ENCODE measurements at places on chromosomes 13 and 19.

DNA sequence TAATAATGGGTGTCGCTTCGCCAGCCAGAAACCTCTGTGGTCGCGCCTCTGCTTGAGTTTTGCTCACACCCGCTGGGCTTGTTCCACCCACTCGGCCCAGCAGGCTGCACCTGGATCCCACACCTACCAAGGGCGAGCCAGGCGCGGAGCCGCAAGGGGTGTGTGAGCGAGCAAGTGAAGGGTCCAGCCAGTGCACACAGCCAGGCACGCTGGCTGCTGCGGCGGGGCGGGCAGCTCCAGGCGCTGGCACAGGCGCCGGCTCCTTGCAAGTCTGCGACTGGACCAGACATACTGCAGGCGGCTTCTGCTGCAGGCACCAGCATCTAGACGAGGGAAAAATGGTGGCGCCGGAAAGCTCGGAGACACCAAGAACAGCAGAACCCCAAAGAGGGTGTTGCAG, 1.8 kb upstream of the ZNF256 start:
- DNase-seq = no peak

- DNase-seq = no peak
These were observed 9.2 kb upstream of the CNOT3 start for GRCh38 chr19:54128441-54128725.

GRCh38 chr19:8612807-8613171, 2.3 kb upstream of the ADAMTS10 start:
- no peak for DNase-seq

GRCh38 chr19:57537953-57538547, 10.9 kb downstream of the ZNF549 start:
- no peak for DNase-seq

- DNase-seq = no peak
These were observed 269.3 kb downstream of the POU4F1 start for GRCh38 chr13:78334059-78334458.

DNA sequence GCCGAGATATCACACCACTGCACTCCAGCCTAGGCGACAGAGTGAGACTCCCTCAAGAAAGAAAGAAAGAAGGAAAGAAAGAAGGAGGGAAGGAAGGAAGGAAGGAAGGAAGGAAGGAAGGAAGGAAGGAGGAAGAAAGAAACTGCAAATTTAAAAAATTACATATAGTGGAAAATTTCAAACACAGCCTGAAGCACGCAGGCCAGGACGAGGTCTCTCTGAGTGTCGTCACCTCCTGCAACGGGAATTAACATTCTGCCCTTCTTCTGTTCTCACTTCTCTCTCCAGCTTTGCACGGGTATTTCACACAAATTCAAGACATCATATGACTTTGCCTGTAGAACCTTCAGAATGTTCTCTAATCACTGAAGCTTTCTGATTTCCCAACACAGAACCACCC, 108.2 kb downstream of the GNG7 start:
- no peak for DNase-seq

DNA sequence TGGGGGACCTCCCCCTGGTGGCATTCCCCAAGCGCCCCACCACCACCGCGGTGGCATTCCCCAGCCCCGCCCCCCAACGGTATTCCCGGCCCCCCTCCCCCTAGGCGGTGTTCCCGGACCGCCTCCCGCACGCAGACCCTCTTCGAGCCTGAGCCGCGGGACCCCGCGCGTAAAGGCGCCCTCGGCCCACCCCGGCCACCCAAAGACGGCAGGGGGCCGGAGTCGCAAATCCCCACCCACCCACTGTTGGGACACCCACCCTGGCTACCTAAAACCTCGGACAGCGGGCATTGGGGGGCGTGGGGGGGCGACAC, 22.4 kb downstream of the OLFM2 start:
- no peak for DNase-seq

GRCh38 chr19:41626278-41626677, 596 bp downstream of the CEACAM4 start:
- no peak for DNase-seq

DNA sequence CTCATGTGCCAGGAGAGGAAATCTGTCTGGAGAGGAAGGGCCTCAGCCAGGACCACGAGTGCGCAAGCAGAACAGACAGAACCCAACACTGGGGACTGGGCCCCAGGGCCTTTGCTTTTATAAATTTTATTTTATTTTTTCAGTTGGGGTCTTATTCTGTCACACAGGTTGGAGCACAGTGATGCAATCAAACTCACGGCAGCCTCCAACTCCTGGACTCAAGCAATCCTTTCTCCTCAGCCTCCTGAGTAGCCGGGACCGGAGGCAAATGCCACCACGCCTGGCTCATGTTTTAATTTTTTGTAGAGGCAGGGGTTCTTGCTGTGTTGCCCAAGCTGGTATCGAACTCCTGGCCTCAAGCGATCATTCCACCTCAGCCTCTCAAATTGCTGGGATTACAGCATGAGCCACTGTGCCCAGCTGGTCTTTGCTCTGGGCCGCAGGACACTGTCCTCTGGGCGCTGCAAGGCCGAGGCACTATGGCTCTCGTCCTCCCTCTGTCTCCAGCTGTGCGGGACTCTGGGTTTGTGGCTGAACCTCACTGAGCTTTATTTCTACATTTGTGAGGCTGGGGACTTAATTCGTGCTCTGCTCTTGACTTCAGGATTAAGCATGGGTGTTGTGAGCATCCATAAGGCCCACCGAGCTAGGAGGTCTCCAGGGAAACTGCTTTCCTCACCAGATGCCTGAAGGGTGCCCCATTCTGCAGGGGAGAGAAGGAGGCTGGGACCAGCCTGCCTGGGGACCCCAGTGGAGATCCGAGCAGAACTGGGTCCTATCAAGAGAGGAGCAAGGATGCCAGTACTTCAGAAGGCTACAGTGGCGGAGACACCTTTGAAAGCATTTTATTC, 144.2 kb upstream of the VSTM2B start:
- no peak for DNase-seq

GRCh38 chr13:31264151-31264550, 64.4 kb downstream of the B3GLCT start:
- DNase-seq = no peak

- no peak for DNase-seq
These were observed at the start of gene BBC3 for GRCh38 chr19:47230921-47231214. Gene BBC3 (minus strand): TSS chr19:47231199. CDS start chr19:47228431, 2,768 bp downstream.

DNA sequence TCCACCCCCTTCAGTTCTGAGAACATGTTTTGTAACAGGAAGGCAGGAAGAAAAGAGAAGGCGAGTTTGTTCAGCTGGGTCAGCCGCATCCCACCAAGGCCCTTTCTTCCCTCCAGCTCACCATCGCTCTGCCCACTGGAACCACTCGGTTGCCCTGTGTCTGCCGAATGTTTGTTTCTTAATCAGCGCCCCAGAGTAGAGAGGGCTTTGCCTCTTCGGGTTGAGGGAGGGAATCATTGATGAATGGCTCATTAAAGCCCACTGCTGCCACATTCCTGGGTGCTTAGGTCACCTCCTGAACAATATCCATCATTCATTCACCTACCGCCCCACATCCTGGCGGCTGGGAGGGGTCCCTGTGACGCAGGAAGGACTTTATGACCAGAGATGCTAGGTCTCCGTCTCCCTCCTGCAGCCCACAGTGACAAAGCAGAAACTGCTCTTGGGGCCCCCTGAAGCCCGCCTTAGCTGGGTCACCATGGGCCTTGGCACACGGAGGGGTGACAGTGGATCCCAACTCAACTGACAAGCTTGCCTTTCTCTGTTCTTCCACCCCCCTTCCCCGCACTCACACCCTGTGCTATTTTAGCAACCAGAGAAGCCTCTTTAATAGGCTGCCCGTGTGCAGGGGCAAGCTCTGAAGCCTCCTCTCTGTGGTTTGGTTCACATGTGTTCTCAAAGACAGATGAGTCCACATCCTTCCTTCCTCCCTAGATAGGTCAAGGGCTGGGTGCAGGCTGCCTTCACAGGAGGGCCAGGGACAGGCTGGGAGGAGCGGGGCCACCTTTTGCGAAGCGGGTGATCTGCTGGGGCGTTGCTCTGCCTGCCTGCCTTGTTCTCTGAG, 46.2 kb downstream of the ACTN4 start:
- DNase-seq = no peak

DNA sequence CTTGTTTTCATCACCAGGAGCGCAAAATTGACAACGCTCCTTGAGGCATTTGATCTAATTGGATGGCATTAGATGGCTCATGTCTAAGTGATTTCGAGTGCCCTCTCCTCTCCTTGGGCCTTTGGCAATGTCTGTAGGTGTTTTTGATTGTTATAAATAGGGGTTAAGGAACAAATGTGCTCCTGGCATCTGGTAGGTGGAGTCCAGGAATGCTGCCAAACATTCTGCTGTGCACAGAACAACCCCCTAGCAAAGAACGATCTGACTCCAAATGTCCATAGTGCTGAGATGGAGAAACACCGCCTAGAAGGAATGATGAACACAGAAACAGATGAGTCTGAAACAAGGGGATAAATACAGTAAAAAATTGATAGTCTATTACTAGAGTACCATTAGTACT, 68.0 kb upstream of the C1QTNF9B start:
- DNase-seq = no peak

DNA sequence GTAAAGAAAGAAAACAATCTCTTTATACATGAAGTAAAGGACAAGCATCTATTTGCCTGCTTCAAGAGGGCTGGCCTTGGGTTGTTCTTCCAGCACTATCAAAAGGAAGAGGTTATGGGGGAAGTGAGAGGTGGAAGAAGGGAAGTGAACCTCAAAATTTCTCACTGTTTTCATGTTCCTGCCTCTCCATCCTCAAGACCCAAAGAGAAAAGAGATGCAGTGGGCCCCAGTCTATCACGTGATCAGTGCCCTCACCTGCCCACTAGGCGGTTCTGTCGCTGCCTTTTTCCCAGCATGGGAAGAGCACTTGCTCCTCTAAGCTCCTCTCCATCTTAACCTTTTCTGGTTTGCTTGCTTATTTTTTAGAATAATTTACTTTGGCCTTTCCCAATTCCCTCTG, 6.2 kb upstream of the USP12 start:
- DNase-seq = no peak

DNA sequence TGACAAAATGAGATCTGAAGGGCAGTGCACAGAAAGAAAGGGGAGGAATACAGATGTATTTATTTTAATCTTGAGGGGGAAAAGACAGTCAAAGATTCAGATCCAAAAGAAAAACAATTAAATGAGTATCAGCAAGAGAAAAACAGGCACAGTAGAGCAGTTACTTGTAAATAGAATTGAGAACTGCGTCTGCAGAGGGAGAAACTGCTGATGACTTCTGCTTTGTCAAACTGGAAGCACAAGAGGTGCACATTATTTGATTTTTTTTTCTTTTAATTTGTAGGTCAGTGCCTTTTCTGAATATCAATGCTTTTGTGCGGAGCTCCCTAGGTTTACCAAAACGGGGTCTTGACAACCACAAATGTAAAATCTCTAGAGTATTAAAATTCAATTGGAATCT, 37.3 kb downstream of the EFNB2 start:
- no peak for DNase-seq

All from fibroblast of the conjunctiva (primary cell).